Smooth muscle cell of the pulmonary artery (primary cell): ENCODE measurements at places on chromosomes 12 and 14. TPM values are rescaled to one million over a fixed set of nuclear protein-coding genes. Genes with fewer than 3 reads are reported as not detected.

The ADAMTS20 gene
- total RNA-seq, result not detected in 2 replicates

The PWP1 gene
- 47.0 and 52.4 TPM in 2 replicates for total RNA-seq

The SOAT2 gene
- total RNA-seq, result not detected in 2 replicates

The TAS2R10 gene
- total RNA-seq, result 0.83 and 1.2 TPM in 2 replicates

The CAPRIN2 gene
- total RNA-seq, result 27.0 and 48.3 TPM in 2 replicates

The JPH4 gene
- not detected in 2 replicates for total RNA-seq

The DLGAP5 gene
- total RNA-seq, result 2.8 and 10.2 TPM in 2 replicates

The CMTM5 gene
- 0.17 and 0.65 TPM in 2 replicates for total RNA-seq

The SPTB gene
- 0.13 TPM in 1 of 2 replicates, not detected in the other for total RNA-seq

The FOXN4 gene
- not detected in 2 replicates for total RNA-seq

The PMCH gene
- total RNA-seq, result 0.30 and 0.39 TPM in 2 replicates

The CFAP251 gene
- 6.7 and 7.9 TPM in 2 replicates for total RNA-seq

The RAB21 gene
- 37.5 and 42.2 TPM in 2 replicates for total RNA-seq

The CLEC1A gene
- not detected in 2 replicates for total RNA-seq

The VRTN gene
- not detected in 2 replicates for total RNA-seq

The DNAI7 gene
- 0.20 and 0.53 TPM in 2 replicates for total RNA-seq

The UBC gene
- 2,131 and 2,219 TPM in 2 replicates for total RNA-seq

The FSCB gene
- total RNA-seq, result not detected in 2 replicates

The UTP20 gene
- total RNA-seq, result 14.9 and 19.6 TPM in 2 replicates

The PLD4 gene
- 0.07 and 0.13 TPM in 2 replicates for total RNA-seq
